Lower leg skin (tissue), 4 donors: ENCODE measurements at places on chromosomes 12 and 14.

- DNase-seq = no peak
Measured at GRCh38 chr14:104680056-104680805, 9.2 kb upstream of the INF2 start.

- no peak for DNase-seq
Measured at GRCh38 chr14:54976316-54976715, 50.6 kb downstream of the WDHD1 start.

GRCh38 chr12:118220702-118221101, 84.8 kb downstream of the PEBP1 start:
- no peak for DNase-seq

GRCh38 chr14:93009471-93010129, 86.7 kb downstream of the CHGA start:
- DNase-seq = peak; percentile 39

DNA sequence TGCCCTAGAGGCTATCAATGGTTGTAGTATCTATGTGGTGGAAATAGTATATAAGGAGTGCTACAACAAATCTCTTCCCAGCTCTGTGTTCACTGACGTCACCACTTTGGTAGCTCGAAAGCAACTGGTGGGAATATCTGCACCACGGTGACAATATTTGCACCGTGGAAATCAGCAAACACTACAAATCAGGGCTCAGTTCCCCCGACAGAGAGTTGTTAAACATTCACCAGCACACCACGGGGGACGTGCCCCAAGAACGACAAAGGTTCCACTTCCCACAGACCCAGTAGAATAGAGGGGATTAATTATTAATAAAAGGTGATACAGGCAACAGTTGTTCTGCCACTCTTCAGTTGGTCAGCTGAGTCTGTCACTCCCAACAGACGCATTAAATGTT, 98.4 kb downstream of the CCDC60 start:
- DNase-seq = no peak

- no peak for DNase-seq
Measured at GRCh38 chr12:6208130-6208529, 7.9 kb downstream of the CD9 start.

GRCh38 chr12:71567537-71567936, 96.1 kb downstream of the ZFC3H1 start:
- no peak for DNase-seq

GRCh38 chr12:52582971-52583456, 9.4 kb upstream of the KRT74 start:
- DNase-seq = peak; percentile 87

GRCh38 chr12:65171073-65171472, 1.7 kb downstream of the LEMD3 start:
- no peak for DNase-seq

GRCh38 chr12:122318607-122319605, 52.6 kb upstream of the VPS33A start:
- peak; percentile 61 for DNase-seq

DNA sequence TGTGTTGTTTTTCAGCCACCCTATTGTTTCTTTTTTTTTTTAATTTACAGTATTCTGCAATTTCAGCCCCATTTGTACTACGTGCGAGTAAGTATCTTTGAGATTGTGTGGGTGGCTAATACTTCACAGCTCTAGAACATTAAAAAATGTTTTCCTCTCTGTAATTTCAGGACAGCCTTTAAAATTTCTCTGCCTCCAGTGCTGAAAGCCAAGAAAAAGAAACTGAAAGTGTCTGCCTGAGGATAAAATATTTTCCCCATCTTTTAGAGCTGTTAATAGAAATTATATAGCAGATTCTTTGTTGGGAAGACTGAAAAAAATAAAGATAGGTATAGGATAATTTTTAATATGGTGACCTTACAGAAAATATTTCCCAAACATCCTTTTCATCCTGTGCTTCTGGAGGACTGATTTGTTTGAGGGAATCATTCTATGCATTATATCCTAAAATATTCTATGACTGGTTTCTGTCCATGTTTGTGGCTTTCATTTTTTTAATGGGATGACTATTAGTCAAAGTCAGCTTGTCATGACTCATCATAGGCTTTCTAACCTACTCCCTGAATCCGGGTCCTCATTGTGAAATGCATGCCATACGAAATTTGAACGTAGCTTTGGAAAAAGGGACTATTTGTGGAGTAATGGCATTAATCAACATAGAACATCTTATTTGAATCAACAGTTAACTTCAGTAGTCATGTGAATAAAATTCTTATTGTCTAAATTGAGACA, 10.8 kb upstream of the TCTN2 start:
- DNase-seq = peak; percentile 25

DNA sequence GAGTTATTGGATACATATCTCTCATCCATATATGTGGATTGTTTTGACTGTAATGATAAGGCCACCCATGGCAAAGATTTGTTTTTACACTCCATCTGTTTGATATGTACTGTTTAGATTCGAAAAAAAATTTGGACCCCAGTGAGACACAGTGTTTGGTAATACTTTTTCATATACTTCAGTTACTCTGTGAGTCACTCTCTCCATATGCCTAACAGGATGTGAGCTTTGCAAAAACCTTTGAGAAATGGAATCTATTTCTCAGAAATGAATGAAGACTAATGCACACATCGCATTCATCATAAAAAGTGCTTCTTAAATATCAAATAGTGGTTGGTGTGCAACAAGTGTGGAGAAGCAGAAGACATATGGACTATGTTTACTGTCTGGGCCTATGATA, 781.5 kb downstream of the SLC6A15 start:
- no peak for DNase-seq

DNA sequence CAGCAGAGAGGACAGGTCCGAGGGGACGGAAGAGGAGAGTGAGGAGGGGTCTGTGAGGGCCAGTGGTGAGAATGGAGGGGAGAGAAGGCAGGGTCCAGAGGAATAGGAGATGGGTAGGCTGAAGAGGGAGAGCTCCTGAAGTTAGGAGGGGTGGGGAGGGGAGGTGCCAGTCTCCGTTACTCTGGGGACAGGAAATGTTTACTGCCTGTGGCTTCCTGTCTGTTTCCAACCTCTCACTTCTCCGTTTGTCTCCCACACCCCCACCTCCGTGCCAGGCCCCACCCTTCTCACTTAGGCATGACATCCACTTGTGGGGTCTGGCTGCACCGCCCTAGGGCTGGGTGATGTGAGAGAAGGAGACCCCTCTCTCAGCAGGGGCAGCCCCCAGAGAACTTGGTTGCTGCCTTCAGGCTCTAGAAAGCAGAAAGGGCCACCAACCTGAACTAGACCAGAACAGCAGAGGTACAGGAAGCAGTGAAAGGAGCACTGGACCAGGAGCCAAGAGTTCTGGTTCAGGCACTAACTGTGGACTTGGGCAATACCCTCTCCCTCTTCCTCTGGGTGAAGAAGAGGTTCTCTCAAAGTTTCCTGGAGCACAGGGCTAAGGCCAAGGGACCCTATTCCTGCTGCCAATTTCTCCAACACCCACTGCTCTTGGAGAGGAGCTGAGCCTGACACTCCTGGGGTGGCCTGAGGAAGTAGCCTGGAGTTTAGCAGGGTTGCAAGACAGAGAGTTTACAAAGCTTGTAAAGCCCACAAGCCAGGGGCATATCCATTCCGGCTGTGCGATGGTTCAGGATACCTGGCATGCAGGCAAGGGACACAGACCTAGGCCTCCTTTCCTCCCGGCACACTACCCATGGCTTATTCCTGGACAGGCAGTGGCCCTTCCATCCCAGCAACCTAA, 5.5 kb downstream of the ITGA5 start:
- no peak for DNase-seq

- no peak for DNase-seq
Measured at GRCh38 chr12:28217805-28218204, 27.5 kb downstream of the CCDC91 start.

GRCh38 chr12:130667421-130667960, 48.6 kb downstream of the RIMBP2 start:
- no peak for DNase-seq

DNA sequence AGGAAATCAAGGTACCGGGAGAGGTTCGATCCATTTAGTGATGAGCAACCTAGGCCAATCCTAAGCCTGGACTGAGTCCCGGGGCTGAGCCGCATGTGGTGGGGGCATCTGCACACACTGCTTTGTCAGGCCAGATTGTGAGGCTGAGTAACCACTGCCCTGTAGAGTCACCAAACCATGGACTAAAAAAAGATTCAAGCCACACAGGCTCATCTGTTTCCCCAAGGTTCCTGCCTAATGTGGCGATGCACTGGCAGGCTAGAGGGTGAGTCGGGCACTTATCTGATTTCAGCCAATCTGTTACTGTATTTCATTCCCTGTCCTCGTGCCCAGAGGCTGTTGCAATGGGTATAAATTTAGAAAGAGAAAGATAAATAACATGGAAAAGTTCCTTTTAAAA, 140.8 kb downstream of the TTC7B start:
- DNase-seq = no peak

DNA sequence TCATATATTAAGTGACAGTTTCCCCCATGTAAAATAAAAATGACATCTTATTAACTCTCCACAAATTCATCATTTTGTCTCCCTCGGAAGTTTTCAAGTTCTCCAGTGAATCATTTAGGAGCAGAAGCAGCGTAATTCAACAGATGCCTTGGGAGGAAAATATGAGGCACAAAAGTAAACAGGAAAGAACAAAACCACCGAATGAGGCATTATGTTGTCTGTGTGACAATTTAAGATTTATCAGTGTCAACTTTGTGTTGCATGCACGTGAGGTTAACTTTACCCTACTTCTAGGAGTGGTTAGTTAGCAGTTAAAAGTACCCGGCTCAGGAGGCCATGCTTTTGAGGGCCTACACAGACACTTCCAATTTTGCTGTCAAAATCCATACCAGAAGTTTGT, 258.6 kb downstream of the IPO8 start:
- DNase-seq = no peak

DNA sequence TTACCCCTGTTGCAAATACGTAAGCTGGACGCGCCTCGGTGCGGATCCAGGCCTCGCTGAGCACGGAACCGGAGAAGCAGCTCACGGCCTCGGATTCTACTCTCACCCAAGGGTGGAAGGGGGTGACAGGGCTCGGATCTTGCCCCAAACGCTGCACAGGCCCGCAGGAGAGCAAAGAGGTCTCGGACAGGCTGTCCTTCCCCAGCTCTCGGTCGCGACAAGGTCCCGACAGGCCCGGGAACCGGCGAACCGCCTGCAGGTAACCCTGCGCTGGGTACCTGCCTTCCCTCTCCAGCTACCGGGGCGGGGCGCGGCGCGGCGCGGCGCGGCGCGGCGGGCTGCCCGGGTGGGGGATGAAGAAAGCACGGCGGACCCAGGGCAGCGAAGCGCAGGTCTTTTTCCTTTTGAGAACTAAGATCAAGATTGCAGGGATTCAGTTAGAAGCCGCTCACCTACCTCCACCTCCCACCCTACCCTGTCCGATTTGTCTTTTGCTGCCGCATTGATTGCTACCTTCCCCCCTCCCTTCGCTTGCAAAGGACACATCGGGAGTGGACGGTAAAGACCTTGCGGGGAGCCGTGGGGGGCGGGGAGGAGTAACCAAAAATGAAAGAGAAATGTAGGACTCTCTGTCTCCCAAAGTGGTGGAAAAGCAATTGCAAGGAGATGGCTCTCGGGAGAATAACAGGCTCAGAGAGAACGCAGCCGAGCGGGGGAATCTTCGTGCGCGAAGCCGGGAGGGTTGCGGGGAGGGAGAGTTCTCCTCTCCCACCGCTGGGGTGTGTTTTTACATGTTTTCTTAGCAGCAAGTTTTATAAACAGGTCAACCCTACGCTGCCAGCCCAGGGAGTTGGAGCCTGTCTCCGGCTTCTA, 8.4 kb upstream of the TBX3 start:
- no peak for DNase-seq

DNA sequence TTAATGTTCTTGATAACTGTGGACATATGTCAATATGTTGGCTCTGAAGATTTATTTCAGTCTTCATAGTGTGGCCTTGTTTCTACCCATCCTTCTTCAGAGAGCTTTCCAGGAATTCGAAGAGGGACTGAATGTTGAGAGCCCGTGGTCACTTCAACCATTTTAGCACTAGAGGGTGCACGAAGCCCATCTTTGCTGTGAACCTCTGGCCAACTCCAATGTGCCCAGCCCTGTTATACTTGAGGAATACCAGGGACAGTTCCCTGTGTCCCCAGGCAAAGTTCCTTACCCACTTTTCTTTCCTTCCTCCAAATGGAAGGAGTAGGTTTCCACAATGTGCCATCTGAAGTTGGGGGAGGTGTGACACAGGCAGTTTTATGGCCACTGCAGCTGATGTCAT, 603.5 kb downstream of the RPL10L start:
- DNase-seq = no peak

GRCh38 chr14:69432364-69432763, 33.9 kb downstream of the SLC39A9 start:
- no peak for DNase-seq

DNA sequence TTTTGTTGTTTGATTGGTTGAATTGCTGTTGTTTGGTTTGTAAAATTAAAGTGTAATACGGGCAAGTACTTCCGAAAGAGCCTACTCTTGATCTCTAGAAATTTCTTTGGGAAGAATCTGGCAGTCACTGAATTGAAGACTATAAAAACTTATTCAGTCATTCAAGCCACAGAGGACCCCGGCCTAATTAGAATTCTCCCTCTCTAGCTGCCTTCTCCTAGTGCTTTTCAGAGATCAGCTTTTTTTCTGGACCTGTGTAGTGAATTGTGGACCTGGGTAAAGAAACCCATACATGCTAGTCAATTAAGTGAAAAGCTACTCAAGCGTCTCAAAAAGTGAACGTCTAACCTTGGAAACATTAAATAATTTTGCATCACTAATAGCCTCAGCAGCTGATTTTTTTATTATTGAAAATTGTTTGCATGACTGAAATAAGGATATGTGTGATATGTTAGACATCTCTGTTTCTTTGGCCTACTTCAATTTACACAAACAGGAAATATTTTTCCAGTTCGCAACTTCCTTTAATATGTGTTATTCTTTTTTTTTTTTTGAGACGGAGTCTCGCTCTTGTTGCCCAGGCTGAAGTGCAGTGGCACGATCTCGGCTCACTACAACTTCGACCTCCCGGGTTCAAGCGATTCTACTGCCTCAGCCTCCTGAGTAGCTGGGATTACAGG, 27.2 kb downstream of the EFCAB11 start:
- DNase-seq = no peak

DNA sequence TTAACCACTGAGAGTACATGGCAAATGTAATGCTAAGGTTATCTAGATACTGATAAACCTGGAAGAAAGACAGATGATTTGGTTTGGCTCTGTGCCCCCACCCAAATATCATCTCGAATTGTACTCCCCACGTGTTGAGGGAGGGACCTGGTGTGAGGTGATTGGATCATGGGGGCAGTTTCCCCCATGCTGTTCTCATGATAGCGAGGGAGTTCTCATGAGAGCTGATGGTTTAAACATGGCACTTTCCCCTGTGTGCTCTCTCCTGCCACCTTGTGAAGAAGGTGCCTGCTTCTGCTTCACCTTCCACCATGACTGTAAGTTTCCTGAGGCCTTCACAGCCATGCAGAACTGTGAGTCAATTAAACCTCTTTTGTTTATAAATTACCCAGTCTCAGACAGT, 14.2 kb downstream of the NOXRED1 start:
- no peak for DNase-seq
